ENCODE measurements at places on chromosomes 5 and 9.
A peak's percentile ranks its signal among the peaks of the same experiment; 100 is the strongest.

GRCh38 chr5:149340920-149341319 is 4.4 kb upstream of the GRPEL2 start:
- DNase-seq = no peak

GRCh38 chr9:385818-386398 is 171.2 kb downstream of the DOCK8 start:
- DNase-seq = peak; percentile 80

GRCh38 chr5:14286007-14286406 is 142.9 kb downstream of the TRIO start:
- DNase-seq = no peak

DNA sequence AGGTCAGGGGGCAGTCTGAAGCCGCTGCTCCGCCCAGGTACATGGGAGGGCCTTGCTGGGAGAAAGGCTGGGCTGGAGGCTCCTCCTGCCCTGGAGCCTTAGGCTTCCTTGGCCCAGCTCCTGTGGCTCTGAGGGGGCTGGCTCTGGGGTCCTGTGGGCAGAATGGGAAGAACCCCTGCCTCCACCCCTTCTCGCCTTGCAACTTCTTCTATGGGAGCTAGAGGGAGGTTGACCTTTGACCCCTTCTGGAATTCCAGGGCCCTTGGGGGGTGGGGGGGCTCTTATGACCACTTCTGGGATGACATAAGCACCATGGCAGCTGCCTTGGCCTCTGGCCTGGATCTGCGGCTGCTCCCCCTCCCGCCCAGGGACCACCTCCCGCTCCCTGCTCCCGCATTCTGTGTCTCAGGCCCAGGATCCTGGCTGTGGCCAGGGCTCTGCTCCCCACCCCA is 32.2 kb downstream of the IER5L start:
- no peak for DNase-seq

DNA sequence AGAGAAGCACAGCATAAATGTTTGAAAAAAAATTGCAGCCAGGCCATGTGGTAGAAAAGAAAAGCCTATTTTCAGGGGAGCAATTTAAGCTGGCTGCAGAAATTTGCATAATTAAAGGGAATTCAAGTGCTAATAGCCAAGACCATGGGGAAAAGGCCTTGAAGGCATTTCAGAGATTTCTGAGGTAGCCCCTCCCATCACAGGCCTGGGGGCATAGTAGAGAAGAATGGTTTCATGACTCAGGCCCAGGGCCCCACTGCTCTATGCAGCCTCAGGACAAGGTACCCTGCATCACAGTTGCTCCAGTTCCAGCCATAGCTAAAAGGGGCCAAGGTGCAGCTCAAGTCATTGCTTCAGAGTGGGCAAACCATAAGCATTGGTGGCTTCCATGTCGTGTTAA is 1416.0 kb downstream of the EFNA5 start:
- no peak for DNase-seq

DNA sequence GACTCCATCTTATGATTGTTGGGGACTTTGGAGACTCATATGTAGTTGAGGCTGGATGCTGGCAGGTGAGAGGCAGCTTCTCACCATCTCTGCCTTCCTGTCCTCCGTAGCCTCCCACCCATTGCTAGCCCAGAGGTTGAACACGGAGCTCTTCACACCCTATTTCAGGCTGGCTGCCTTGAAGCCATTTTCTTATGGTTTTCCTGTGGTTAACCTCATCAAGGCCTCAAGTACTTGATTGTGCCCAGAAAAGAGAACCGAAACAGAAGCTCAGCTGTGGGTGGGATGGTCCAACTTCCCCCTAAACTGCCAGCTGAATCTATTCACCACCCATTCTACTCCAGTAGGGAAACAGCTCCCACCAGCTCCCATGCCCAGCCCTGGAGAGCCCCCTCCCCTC is 102.9 kb downstream of the LIFR start:
- DNase-seq = no peak

DNA sequence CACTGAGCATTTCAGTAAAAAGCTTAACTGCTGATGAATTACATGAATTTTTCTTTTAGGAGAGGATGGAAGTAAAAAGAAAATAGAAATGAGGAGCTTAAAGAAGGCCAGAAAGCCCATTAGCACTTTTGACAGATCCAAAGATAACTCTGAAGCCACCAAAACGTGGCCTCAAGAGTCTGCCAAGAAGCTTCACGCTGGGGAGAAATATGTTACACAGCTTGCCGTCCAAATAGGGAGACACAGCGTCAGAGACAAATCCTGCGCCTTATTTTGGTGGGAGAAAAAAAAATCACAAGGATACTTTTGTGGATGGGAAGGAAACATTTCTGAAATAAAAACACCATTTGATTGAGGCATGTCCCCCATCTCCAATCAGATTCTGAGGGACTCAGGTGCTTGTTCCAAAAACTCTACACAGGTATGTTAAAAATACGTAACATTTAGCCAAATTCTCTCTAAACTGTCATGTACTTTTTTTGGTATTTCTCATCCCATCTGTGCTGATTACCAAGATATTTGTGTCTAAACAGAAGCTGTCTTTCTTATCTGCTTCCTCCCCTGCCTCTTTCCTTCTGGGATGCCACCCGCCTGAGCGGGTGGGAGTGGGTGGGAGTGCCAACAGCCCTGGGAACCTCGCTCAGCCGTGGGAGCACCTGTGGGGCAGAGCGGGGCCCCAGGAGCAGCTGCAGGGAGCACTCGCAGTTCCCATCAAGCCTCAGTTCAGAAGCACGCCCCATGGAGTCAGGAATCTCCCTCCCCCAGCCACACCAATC is 275.5 kb downstream of the DENND1A start:
- no peak for DNase-seq

- DNase-seq = no peak
These were observed 58.8 kb upstream of the MINAR2 start for GRCh38 chr5:129689045-129689444.

DNA sequence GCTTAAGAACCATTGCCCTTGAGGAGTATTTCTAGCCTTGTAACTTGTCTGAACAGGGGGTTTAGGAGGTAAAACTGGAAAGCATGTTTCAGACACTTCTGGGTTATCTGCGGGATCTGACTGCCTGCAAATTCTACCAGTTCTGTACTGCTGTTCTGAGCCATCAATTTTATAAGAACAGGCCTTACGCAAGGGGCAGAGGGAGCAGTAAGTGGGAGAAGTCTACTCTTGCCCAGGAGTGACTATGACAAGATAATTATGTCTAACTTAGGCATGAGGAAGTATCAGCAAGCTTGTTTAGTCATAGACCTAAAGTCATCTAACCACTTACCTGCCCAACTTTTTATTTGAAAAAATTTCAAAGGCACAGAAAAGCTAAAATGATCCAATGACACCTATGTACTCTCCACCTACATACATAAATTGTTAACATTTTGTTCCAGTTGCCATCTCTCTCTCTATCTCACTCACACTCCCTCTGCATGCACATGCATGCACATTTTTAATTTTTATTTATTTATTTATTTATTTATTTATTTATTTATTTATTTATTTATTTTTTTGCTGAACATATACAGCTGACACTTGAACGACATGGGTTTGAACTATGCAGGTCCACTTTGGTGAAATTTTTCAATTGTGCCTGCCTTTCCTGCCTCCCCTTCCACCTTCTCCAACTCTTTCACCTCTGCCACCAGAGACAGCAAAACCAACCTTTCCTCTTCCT is 18.4 kb upstream of the DEPDC1B start:
- no peak for DNase-seq

DNA sequence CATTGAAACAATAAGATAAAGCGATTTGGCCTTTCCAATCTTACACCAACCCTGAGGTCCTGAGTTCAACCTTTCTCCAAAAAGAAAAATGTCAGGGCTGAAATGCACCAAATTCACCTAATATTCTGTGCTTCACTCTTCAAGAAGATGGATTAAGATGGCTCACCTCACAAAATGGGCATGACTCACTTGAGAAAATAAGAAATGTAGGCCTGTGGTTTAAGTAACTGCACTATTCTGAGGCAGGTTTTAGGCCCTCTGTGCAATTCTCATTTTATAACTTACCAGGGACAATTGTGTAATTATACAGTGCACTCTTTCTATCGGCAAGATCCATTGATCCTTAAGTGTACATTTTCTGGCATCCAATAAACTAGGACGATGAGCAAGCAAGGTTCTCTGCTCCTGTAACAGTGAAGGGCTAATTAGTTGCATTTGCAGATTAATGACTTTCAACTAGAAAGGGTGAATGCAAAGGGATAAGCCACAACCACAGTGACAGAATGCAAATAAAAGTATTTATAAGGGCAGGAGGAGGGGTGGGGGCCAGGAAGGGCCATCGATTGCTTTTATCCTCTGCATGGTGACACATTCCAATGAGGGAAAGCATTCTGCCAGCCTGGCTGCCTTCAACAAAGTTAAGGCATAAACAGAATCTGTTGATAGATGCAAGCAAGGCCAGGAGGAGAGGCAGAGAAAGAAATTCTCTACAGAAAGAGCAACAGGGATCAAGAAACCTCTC is 214.5 kb downstream of the CAAP1 start:
- DNase-seq = no peak

- DNase-seq = no peak
These were observed 44.5 kb upstream of the ANGPTL2 start for GRCh38 chr9:127166651-127167524.

- peak; percentile 10 for DNase-seq
These were observed 12.5 kb upstream of the LHX2 start for GRCh38 chr9:123998970-123999621.

DNA sequence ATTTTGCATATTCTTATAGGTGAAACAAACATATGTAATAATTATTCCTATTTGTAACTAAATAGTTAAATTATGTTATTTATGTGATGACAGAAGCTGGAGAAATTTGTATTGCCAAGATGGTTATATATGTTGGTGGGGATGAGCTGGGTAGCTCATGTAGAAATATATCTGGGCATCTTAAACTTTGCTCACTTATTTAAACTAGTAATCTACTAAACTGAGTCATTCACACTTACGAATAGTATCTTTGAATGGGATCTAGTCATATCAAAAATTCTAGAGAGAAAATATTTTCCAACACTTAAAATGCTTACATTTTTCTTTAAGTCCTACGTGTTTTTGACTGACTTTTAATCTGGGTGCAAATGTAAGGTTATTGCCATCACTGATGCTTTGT is 44.6 kb upstream of the EIF4EBP3 start:
- no peak for DNase-seq

- DNase-seq = no peak
These were observed 53.6 kb downstream of the HMHB1 start for GRCh38 chr5:143865426-143866025.

- DNase-seq = no peak
These were observed 20.8 kb downstream of the STKLD1 start for GRCh38 chr9:133396952-133397351.

DNA sequence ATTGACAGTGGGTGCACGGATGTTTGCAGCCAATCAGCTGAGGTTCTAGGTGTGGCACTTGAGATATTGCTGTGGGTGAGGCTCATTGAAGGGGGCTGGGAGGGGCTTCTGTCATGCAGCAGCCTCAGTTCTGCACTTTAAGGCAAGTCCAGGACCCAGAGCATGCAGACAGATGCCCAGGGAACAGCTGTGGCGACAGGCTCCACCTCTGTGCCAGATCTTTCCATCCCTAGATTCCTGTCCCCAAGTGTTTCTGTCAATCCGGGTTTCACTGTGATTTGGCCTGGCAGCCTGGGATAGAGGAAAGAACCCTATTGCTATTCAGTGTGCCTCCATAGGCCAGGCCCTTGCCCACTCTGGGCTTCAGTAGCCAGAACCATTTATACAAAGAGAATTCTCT is 20.8 kb upstream of the CERCAM start:
- no peak for DNase-seq

DNA sequence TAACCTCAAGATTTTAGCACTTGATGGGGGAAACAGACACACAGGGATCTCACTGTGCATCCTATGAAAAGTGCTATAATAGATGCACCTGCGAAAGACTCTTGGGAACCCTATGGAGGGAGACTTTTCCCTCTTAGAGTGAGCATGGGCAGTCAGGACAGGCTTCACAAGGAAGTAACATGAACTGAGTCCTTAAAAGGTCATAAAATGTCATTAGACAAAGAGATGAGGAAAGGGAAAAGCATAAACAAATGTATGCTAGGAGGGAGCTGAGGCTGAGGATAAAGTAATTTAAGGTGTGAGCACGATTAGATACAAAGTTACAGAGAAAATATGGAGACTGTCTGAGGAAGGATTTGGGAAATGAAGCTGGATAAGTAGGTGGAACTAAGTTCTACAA is 60.6 kb upstream of the MIER3 start:
- no peak for DNase-seq

DNA sequence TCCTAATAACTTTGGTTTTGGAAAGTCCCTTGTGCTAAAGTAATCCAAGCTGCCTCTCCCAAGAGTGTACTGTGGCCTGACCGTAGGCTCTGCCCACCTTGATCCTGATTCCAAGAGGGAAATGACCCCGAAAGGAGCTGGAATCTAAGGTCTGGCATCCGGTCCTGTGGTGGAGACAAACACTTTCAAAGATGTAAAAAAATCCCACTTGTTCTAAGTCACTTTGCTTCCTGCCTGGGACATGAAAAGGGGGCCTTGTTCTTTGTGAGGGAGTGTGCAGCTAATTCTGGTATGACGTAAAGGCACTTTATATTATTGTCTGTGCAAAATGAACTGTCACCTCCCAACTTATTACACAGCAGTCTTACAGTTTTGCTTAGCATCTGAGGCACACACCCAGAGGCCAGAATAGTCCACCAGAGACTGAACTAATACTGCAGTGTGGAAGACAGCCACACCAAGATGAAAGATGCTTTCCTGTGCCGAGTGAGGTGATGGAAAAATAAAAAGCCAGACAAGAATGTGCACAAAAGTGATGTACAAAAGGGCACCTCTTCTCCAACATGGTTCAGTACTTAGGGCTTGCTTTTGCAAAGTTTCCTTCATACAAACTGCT is 128.7 kb downstream of the SLC12A2 start:
- no peak for DNase-seq

DNA sequence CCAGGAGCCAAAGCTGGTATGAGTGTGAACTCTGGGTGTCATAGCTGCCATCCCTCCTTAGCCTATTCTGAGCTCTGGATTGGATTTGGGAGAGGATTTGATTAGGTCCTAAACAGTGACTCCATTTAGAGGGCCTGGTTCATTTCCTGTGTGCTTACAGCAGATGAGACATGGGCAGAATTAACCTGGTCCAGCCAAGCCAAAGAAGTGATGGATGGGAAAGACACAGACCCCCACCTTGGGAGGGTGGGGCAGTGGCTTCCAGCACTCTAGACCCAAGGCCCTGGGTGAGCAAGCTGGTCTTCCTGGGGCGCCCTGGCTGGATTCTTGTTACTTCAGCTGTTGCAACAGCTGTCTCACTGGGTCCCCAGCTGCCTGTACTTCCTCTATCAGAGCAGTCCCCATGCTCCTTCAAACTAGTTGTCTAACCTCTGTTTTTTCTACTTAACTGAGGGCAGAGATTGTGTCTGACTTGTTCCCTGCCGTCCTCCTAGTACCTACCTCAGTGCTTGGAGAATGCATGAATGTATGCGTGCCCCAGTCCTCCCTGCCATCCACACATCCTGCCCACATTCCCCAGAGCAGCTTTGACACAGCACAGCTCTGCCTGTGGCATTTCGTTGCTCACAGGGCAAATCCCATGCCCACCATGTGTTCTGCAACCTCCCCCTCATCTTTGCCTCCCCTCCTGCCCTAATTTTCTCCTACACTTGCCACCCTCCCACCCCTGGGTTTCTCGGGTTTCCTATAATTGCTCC is 115.9 kb downstream of the RGS3 start:
- DNase-seq = no peak

All from NCI-H1694 (cell line).